Stimulated activated CD4-positive, alpha-beta T cell treated with anti-CD3 and anti-CD28 coated beads, Interleukin-4, amount 100 ng/mL, for 1 hour (primary cell): ENCODE measurements at places on chromosomes 1 and 21.

DNA sequence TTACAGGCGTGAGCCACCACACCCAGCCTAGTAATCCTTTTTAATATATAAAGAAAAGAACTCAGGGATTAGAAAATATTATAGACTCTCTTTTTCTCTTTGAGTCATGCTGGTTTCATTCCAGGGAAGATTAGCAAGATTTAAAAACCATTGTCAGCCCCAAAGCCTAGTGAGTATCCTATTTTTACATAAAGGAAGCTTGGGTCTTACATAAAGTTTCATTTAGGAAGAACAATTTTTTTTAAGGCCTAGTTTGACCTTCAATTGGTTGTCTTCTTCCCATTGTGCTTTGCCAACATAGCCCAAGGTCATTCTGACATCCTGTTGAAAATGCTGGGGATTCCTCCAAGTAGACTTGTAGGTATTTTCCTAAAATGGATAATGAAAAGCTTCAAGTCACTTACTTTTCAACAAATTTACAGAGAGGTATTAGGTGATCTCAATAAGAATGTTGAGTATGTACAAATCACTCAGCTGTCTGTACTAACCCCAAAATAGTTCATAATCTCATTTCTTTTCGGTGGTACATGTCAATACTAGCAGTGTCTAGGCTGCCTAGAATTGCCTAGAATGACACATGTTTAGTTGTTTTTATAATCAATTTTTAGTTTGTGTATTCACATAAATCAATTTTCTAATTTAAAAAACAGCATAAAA, 4.3 kb upstream of the KIF14 start:
- DNase-seq: no peak

- no peak for DNase-seq
These were observed 221.0 kb downstream of the DSCAM start for GRCh38 chr21:40625991-40626390.

DNA sequence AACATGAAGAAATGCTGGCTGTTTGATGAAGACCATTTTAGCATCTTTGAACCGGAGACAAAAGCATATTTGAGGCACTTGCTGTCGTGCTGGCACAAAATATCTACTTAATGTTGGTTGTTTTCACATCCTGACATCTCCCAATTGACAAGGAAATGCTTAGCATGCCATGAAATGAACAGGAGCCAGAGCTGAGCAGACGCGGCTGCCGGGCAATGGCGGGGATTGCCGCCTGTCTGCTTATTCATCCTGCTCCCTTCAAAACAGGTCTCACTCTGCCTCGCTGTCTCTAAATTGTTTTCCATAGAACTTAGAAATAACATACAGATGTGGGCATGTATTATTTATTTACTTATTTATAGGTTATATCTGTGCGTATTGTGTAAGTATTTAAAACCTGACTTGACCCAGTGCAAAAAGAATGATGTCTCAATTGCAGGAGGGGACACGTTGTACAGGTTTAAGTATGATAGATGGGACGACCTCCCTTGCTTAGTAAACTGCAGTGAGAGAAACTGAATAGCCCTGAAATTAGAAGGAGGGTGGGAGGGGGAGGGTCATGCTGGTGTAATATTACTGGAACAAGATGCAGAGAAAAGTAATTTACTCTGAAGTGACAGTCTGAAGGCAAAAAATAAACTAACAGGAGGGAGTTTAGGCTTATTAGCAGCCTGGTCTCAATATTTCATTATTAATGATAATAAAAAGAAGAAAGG, 590.4 kb upstream of the PLXNA2 start:
- DNase-seq: no peak

DNA sequence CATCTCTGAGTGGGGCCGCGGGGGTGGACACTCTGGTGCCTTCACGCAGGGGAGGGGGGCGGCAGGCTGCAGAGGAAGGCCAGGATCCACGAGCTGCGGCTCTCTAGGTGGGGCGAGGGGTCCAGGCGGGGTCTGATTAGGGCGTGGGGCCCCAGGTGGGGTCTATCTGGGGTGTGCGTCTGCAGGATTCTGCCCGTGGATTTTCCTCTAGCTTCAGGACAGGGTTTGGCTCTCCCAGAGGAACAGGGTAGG, 6.3 kb downstream of the JMJD4 start:
- no peak for DNase-seq

DNA sequence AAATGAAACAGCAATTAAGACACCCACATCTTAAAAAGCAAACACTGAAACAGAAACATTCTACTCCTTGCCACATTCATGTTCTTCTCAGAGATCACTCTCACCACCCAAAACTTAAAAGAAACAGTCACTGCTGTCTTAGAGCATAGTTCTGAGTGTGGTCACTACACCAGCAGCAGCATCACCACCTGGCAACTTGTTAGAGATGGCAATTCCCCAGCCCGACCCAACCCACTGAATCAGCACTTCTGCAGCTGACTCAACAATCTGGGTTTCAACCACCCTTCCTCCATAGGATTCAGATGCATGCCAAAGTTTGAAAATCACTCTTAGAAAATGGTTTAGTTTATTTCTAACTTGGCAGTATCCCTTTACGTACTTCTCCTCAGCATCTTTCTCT, 126.1 kb downstream of the CDC42BPA start:
- DNase-seq: peak; percentile 13

DNA sequence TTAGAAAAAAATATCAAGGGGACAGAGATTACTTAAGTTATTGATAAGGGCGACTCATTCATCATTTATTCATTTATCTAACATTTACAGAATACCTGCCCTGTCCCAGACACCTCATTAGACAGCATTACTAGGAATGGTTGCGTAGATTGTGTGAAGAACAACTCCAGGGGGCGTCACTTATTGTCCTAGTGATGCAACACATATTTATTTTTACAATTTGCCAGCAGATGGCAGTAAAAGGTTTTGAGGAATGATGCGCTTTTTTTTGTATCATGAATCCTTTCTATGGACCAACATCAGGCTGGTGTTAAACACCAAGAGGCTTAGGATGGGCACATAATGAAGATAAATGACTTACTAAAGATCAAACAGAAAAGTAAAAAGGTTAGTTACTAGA, 5.5 kb downstream of the NCAM2 start:
- no peak for DNase-seq

DNA sequence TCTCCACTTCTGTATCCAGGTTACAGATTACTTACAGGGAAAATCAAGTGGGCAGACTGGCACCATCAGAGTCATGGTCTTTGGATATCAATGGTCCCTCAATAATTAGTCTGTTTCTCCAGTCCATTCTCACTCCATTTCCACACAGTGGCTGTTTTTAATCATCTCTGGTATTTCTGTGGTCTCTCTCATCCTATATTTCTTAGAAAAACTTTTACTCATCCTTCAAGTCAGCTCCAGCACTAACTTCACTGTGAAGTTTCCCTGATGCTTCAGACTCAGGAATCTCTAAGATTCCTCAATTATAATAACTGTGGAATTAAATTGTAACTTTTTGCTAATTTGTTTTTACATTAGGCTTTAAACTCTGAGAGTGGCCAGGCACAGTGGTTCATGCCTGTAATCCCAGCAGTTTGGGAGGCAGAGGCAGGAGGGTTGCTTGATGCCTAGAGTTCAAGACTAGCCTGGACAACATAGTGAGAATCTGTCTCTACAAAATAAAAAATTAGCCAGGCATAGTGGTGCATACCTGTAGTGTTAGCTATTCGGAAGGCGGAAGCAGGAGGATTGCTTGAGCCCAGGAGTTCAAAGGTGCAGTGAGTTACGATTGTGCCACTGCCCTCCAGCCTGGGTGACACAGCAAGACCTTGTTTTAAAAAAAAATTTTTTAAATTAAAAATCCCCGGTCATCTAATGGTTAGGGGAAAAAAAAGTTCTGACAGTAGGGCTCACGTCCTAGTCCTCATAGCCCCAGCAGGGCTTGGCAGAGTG, 10.6 kb downstream of the CD160 start:
- no peak for DNase-seq

- peak; percentile 35 for DNase-seq
These were observed 12.4 kb downstream of the SKI start for GRCh38 chr1:2240270-2241156.

DNA sequence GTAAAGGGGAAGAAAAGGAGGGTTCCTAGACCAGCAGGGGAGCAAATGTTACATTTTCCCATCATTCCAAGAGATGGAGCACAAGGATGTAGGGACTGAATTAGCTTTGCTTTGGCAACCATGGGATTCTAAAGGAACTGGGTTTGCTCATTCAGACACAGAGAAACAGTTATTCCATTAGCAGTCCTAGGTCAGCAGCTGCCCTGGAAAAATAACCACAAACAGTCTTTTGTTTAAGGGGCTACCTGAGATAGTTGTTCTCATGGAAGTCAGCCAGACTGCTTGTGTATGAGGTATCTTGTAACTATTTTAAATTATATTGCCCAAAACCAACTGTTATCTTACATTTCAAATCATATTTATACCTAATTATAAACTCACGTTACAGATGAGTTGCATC, 58.4 kb upstream of the VCAM1 start:
- DNase-seq: no peak

DNA sequence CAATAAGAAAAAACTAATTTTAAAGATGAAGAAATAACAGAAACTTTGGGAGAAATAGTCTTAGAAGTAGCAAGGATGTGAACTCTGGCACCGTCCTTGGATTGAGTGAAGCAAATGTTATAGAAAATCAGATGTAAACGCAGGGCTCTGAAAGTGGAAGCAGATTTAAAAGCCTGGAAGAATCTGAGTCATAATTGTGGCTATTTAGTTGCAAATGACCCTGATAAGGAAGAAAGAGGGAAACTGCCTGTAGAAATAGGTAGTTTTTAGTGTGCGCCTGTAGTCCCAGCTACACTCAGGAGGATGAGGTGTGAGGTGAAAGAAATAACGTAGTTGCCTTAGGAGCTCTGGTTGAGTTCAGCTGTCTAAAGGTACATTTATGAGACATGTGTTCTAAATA, 101.0 kb downstream of the NGF start:
- no peak for DNase-seq

DNA sequence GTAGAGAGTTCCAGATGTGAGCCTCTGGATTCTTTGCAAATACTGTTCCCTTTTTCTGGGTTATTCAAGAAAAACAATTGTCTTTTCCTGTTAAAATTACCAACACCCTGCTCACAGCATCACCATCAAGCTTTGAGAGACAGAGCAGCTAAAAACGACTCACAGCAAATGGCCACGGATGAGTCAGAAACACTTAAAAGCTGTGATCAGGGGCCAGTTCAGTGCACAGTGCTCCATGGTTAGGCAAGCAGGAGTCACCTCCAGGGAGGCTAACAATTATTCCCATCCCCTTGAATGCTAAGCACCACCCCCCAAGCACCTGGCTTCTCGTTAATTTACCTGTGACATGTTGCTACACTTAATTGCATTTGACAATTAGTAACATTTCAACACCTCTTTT, 128.4 kb upstream of the CAMK1G start:
- no peak for DNase-seq

DNA sequence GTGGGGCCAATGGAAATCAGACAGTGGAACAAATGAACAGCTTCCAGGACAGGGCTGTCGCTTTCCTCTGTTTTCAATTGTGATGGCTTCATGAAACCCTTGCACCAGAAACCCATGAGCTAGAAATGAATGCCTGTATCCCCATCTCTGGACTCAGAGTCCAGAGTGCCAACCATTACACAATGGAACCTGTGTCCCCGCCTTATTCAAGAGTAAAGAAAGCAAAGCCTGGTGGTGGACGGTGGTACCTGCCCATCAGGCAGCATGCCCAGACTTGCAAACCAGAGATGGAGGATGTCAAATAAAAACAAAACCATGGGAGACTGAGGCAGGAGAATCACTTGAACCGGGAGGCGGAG, 4.4 kb upstream of the CAPN2 start:
- no peak for DNase-seq

DNA sequence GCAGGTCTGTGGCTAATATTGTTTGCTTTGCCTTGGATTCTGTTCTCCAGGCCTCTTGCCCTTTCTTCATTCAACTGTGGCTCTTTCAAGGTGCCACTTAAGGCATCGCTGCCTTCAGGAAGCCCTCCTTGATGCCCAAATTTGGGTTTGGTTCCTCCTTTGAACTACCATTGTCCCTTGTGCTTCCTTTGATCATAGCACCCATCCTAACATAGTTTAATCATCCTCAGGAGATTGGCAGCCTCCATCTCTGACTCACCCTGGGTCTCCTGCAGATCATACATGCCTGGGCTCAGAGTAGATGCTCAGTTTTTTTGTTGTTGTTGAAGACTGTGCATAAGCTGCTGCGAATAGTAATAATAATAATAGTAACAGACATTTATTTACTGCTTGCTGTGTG, 54.4 kb upstream of the ACOT11 start:
- no peak for DNase-seq

GRCh38 chr21:35189077-35189863, 140.2 kb upstream of the RUNX1 start:
- DNase-seq: no peak

- no peak for DNase-seq
These were observed at the start of gene CHIT1 for GRCh38 chr1:203229471-203230135. TSS of gene CHIT1 (minus strand) at chr1:203229673. CDS start at chr1:203229636, 37 bp downstream.

- no peak for DNase-seq
These were observed 52.2 kb downstream of the SDC3 start for GRCh38 chr1:30856260-30856790.

DNA sequence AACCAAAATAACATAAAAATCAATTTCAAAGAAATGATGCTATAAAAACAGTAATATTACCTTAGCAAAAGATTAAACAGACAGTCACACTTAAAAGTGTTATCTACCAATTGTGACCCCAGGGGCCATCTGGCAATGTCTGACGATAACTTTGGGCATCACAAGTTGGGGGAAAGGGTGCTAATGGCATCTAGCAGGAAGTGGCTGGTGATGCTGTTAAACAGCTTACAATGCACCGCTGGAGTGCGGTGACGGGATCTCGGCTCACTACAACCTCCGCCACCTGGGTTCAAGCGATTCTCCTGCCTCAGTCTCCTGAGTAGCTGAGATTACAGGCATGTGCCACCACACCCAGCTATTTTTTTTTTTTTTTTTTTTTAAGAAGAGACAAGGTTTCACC, 27.6 kb downstream of the NUP133 start:
- no peak for DNase-seq

DNA sequence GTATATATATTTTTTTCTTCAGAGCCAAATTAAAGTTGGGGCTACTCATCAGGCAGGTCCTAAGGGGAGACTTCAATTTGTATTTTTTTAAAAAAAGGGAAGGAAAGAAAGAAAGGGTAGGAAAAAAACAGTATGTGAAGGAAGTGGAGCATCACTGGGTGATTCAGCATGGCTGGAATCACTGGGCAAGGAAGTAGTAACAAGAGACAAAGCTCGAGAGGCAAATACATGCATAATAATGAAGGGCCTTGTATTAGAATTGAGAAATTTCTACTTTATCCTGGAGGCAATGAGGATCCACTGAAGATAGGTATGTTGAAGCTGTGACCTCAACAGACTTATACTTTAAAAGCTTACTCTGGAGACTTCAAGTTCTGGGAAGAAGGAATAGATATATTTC, 184.4 kb downstream of the COQ8A start:
- no peak for DNase-seq
